ENCODE measurements at places on chromosomes 1 and 21. TPM values are rescaled to one million over a fixed set of nuclear protein-coding genes. Genes with fewer than 3 reads are reported as not detected.
A peak's percentile ranks its signal among the peaks of the same experiment; 100 is the strongest.

FNDC5 gene
- total RNA-seq, result not detected

DNA sequence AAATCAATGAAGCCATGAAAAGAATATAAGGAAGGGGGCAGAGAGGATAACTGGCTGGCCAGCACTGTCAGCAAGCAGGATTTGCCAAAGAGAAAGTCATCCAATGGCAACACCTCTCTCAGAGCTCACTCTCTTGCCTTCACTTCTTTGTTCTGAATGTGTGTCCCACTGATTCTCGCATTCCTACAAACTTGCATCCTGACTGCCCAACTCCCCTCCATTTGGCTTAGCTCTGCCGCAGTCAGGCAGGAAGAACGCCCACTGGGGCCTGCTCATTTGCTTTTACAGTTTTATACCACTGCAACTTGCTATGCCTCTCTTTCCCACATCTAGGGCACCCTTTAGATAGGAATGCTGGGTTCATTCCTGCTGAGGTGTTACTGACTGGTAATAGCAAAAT lies 364.2 kb upstream of the ST6GALNAC5 start:
- DNase-seq, result no peak

DNA sequence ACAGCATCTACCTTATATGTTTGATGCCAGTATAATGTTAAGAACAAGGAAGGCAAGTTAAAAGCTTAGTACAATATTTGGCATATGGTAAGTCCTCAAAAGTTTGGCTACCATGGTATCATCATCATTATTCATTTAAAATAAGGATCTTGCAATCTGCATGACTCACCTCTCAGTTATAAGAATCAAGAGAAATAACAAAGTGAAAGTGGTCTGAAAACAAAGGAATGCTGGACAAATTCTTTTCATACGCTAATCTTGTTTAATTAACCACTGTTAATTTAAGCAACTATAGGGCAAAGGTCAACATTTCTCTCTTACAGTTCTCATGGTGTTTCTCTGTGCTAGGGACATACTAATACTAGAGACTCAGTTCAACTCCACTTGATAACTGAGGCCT lies 13.0 kb upstream of the CLDN19 start:
- peak; percentile 55 for DNase-seq

LHX8 gene
- total RNA-seq, result not detected

PIGP gene
- total RNA-seq, result 3.2 TPM

MPL gene
- not detected for total RNA-seq

GRCh38 chr1:109914587-109915240 lies 4.1 kb downstream of the CSF1 start:
- no peak for DNase-seq

GRCh38 chr21:45363921-45364467 lies 41.0 kb upstream of the COL18A1 start:
- peak; percentile 88 for DNase-seq

CLCA4 gene
- total RNA-seq, result 45.8 TPM

PADI2 gene
- total RNA-seq, result 1.0 TPM

DNA sequence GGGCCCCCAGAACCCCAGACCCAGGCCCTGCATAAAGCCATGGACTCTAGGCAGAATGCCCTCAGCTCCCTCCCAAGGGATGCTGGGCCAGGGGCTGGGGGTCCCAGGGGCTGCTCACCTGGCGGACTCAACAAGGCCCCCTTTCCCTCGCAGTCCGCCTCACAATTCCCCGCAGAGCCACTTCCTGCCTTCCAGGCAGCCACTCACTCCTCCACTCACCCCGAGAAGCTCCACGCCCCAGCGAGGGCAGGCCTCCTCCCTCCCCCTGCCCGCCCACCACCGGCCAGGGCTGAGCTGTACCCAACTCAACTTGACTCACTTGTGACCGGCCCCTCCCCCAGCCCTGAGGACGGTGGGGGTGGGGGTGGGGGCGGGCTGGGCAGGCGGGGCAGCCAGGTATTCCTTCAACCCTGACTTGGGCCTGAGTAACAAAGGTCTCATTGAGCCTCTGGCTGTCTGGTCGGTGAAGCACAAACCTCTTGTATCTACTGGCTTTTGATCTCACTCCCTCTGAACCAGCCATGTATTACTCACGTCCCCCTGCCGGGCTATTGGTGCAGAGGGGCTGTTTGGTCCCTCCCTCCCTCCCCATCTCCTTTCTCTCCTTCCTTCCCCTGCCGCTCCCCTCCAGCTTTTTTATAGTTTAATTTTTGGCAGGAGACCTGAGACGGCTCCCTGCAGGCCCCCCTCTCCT lies 5.9 kb downstream of the BLACAT1 start:
- DNase-seq, result peak; percentile 96

GRCh38 chr1:94597701-94598100 lies 56.1 kb upstream of the F3 start:
- peak; percentile 98 for DNase-seq

PLA2G2F gene
- total RNA-seq, result not detected

ZNF436 gene
- total RNA-seq, result 35.7 TPM

GRCh38 chr1:220093361-220094015 lies 444 bp upstream of the IARS2 start:
- no peak for DNase-seq

CFAP141 gene
- total RNA-seq, result not detected

DNA sequence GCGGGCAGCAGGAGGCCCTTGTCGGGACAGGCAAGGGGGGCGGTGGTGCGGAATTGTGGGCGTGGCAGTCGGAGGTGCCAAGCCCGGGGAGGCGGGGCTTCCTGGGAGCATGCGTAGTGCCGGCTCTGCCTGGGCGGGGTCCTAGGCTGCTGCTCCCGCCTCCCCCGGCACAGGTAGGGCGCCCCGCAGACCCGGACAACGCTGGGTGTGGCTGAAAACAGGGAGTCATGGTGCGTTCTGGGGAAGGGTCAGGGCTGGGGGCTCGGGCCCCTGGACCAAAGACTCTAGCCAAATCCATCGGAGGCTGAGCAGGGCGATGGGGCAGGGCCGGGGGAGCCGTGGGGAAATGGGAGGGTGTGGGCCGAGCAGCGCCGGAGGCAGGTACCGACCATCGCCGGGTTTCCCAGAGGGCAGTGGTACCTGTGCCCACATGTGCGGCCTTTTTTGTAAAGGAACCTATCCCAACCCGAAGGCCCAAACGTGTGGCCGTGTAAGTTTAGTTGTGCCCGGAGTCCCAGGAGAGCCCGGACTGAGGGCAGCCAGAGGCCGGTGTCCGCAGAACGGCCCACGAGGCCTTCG lies 231.9 kb downstream of the SDCCAG8 start:
- DNase-seq, result peak; percentile 40

DNA sequence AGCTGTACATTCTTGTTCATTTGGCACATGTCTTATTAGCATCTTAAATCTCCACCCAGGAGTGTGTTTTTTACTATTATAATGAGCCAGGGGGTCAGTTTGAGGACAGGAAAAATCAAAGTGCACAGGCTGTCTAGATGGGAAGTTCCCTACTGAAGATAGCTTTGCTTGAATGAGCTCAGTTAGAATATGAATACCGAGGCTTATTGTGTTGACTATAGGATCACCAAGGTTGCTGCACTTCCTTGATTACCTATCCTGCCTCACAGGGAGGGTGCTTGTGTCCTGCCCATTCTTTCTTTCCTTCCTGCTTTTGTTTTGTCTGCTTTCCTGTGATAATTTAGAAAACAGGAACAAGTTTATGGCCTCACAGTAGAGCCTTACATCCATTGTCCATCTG lies 16.3 kb downstream of the PHGDH start:
- no peak for DNase-seq

DNA sequence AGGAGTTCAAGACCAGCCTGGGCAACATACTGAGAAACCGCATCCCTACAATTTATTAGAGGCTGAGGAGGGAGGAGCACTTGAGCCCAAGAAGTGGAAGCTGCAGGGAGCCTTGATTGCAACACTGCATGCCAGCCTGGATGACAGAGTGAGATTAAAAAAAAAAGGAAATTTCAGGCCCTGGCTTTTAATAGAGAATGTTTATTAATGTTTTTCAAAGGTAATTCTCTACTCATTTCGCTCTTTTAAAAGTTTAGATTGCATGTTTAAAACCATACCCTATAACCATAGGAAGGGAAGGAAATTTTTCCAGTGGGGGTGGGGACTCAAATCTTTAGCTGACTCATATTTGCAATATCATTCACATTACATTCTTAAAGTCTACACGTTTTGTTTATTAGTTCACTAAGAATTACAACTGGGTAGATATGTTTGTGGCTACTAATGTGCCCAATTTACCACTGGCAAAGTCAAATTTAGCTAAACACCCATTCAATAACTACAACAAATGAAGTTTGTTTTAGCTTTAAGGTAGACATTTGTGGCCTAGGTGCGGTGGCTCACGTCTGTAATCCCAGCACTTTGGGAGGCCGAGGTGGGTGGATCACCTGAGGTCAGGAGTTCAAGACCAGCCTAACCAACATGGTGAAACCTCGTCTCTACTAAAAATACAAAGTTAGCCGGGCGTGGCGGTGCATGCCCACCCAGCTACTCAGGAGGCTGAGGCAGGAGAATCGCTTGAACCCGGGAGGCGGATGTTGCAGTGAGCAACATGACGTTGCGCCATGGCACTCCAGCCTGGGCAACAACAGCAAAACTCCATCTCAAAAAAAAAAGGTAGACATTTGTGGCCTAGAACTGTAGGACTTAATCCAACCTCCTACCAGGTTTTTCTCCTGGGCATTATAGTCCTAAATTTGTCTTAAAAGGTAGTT lies 5.0 kb downstream of the KDM5B start:
- DNase-seq, result peak; percentile 47
